Mucosa of gallbladder (tissue), 1 donor: ENCODE measurements at places on chromosomes 11 and 22.

DNA sequence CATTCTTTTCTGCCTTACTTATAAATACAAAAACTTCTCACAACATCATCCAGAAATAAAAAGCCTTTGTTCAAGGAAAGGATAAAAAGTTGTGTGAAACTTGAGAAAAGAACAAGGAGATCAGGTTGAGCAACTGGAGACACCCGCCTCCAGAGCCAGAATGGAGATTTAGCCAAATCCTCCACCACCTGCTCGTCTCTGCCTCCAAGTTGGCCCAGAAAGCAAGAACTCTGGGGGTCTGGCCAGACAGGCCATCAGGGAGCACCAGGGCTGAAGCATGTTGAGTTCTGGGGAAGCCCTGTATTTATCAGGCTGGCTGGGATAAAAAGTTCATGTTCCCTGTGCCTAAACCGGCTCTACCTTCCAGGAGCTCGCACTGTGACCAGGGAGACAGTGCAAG is 14.9 kb downstream of the SMCO4 start:
- DNase-seq, result no peak

DNA sequence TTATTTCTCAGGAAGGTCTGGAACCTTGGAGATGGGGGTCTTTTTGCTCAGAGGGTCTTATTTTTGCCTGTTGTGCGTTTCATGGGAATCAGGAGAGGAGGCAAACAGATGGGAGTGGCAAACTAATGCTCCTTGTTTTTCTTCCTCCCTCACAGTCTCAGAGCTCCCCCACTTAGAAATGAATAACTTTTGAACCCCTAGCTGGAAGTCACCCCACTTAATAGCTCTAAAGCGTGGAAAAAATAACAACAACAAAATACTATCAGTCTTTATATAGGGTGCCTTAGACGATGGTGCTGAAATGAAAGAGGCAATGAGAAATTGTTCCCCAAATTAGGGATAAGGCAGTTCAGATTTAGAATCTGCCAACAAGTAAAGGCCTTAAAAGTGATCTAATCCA is 76.8 kb upstream of the BDNF start:
- no peak for DNase-seq

- DNase-seq, result no peak
Observed at GRCh38 chr11:2437516-2437915, 6.8 kb downstream of the TRPM5 start.

- DNase-seq, result no peak
Observed at GRCh38 chr11:1340111-1340510, 30.7 kb upstream of the TOLLIP start.

DNA sequence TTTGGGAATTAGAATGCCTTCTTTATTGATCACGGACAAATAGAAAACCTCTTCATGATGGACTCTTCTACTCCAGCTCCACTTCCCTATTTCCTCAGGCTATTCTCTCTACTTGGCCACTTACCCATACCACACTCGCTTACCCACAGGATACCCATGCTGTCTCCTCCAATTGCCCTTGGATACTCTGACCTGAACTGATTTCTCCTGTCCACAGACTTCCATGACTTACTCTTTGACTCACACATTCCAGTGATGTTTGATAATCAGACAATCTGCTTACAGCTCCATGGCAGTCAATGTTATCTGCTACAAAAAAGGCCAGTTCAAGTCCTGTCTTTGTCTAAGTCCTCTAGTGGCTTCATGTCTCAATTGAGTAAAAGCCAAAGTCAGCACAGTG is 292.0 kb upstream of the CTSC start:
- DNase-seq, result no peak

GRCh38 chr11:10646005-10646404 is 47.5 kb downstream of the IRAG1 start:
- DNase-seq, result no peak

- DNase-seq, result no peak
Observed at GRCh38 chr11:44962464-44962863, 11.8 kb upstream of the TP53I11 start.

DNA sequence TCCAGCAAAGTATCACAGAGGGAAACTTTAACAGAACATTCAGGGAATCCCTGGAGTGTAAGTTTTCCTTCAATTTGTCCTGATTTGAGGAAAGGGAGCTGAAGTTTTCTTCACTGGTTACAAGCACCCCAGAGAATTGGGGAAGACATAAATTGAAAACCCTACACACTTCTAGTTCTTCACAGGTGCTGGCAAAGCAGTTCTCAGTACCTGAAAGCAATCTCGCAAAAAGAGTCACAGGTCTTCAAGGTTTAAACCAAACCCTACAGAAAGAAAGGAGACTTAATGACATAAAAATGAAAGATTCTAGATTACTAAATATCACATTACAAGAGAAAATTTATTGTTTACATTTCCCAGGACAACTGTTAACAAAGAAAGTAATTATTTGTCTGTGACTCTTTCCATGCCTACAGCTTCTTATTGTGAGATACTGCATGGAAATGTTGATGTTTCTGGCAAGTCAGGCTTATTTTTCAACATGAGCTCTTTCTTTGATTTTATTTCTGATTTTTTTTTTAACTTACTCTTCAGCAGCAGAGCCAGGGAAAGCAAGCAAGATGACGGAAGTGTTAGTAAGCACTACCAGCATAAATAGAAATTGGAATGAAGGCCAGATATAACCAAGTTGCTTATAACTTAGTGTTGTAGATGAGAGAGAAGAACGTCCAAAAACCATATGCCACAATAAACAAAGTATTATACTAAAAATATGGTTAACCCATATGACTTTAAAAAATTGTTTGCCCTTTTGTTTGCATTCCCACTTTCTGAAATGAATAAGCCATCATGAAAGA is 44.1 kb downstream of the FANCF start:
- DNase-seq, result no peak
